Fibroblast of skin of right quadriceps (primary cell): ENCODE measurements at places on chromosomes 2 and 18.

DNA sequence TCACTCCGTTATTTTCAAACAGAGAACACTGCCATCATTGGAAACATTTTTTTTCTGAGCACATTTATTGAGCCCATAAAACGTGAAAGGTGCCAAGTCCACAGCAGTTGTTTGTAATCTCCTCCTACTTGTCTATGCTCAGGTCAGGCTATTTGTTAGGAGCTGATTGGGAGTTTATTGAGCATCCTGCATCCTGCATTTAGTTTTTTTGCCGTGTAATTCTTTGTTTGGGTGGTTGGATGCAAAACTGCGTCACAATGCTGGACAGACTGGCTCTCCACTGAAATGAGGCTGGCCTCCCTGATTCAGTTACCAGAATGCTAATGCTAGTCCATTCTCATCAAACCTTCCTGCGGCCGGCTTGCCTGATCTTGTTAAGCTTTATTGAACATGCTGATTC, 71.4 kb downstream of the RAPGEF4 start:
- no peak for DNase-seq

- no peak for DNase-seq
These were observed 87.4 kb upstream of the GPC1 start for GRCh38 chr2:240347949-240348500.

- DNase-seq = no peak
These were observed 79.4 kb upstream of the SNTG2 start for GRCh38 chr2:871175-871727.

GRCh38 chr2:3094999-3095958, 282.3 kb downstream of the EIPR1 start:
- DNase-seq = no peak

DNA sequence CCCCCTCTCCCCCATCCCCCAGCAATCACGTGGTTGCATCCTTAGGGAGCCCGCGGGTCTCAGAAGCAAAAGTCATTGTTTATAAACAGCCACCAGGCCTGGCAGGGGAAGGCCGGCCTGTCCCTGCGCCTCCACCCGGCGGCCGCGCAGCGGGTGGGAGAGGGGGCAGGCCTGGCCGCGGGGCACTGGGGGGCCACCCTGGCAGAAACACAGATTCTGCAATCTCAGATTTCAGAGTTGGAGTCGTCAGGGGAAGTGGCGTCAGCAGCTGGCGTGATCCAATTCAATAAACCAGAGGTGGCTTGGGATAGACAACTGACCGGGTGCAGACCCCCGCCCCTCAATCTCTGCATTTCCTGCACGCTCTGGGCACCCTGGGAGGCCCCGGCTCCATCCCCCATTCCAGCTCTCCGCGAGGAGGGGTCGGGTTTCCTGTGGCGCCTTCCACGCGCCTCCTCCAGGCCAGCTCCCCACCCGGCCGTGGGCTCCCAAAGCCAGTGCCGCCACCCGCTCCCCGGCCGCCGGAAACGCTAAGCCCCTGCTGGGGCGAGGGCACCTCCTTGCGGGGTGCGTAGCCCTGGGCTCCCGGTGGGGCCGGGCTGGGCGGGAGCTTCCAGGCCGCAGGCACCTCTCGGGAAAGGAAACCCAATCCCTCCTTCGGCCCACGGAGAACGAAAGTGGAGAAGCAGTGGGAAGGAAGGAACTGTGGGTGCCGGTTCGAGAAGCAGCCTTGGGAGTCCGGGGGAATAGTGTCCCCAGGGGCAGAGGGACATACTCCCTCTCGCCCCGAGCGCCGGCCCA, 1.1 kb downstream of the BIN1 start:
- peak; percentile 69 for DNase-seq
